Fibroblast of the aortic adventitia (primary cell): ENCODE measurements at places on chromosomes 5 and 9. TPM values are rescaled to one million over a fixed set of nuclear protein-coding genes. Genes with fewer than 3 reads are reported as not detected.

Gene HTR4
- total RNA-seq: 0.18 TPM in 1 of 2 replicates, not detected in the other

Gene MRPL36
- 3.8 and 47.9 TPM in 2 replicates for total RNA-seq

Gene LTC4S
- total RNA-seq: 1.5 and 3.3 TPM in 2 replicates

Gene TEX48
- total RNA-seq: not detected in 2 replicates

Gene TMEM267
- 9.6 and 35.8 TPM in 2 replicates for total RNA-seq

Gene SPATA31D4
- total RNA-seq: not detected in 2 replicates
